ENCODE measurements at places on chromosomes 12 and 14. TPM values are rescaled to one million over a fixed set of nuclear protein-coding genes. Genes with fewer than 3 reads are reported as not detected.

The SLCO1B3 gene
- not detected for total RNA-seq

The C1QL4 gene
- not detected for total RNA-seq

The TMEM179 gene
- not detected for total RNA-seq

The RASAL1 gene
- 1.4 TPM for total RNA-seq

The GLIPR1 gene
- 99.8 TPM for total RNA-seq

DNA sequence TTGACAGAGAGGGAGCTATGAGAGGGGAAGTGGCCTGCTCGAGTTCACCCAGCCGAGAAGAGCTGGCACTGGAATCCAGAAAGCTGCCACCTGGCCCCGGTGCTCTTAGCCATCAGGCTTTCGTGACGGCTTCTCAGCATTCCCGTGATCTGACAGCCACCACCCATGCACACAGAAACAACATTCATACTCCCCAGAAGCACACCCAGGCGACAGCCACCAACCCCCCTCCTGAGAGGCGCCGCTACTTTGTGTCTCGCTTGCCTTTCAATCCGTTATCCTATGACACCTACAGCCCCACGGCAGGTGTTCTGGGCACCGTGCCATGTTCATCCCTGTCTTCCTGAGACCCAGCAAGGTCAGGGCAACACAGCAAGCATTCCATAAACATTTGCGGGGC lies 31.4 kb downstream of the PSMC1 start:
- H3K4me1 ChIP-seq = no peaks in the 10 kb centered on the region
- H3K27ac ChIP-seq = no peak overlapping the region
- no peak overlapping the region for H3K4me3 ChIP-seq

GRCh38 chr14:31954991-31955390 lies 122.1 kb upstream of the ARHGAP5 start:
- H3K27ac ChIP-seq = no peak overlapping the region
- H3K4me3 ChIP-seq = no peak overlapping the region
- H3K4me1 ChIP-seq = no peaks in the 10 kb centered on the region
- DNase-seq = no peak
- H3K27me3 ChIP-seq = no peaks in the 10 kb centered on the region
- no peaks in the 10 kb centered on the region for H3K36me3 ChIP-seq

DNA sequence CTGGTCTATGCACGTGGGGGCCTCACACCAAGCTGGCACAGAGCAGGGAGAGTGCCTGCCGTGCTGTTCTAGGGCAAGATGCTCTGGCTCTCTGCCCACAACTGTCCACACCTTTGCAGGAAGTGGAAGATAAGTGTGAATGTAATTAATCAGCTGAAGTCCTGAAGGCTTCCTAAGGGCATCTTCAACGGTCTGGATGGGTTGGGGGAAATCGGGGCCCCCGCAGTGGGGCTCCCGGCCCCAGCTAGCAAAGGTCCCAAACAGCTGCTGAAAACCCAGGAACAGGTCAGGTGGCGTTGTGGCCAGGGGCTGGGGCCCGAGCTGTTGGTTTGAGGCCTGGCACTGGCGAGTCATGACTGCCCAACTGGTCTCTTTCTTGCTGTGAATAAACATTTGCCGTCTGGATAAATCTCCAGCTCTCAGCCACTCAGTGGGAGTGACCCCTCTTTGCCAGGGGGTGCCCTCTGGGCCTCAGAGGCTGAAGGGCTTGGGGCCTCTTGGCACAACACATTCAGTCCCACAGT lies 6.7 kb upstream of the SLC25A29 start:
- no peak for DNase-seq
- H3K27ac ChIP-seq = no peak overlapping the region
- no peaks in the 10 kb centered on the region for H3K36me3 ChIP-seq
- H3K4me3 ChIP-seq = no peak overlapping the region
- H3K4me1 ChIP-seq = no peaks in the 10 kb centered on the region

GRCh38 chr12:121799156-121799841 lies 4.5 kb upstream of the SETD1B start:
- H3K4me1 ChIP-seq = peaks cover 38% of the 10 kb centered on the region
- no peaks in the 10 kb centered on the region for H3K27me3 ChIP-seq
- H3K4me3 ChIP-seq = peak overlapping the region; percentile 61
- H3K27ac ChIP-seq = peak overlapping the region; percentile 91
- DNase-seq = peak; percentile 69
- peaks cover 21% of the 10 kb centered on the region for H3K36me3 ChIP-seq

- no peak for DNase-seq
- no peaks in the 10 kb centered on the region for H3K27me3 ChIP-seq
- H3K4me1 ChIP-seq = peaks cover 42% of the 10 kb centered on the region
- no peak overlapping the region for H3K27ac ChIP-seq
These were observed 5.4 kb downstream of the SLC15A4 start for GRCh38 chr12:128818065-128819022.

DNA sequence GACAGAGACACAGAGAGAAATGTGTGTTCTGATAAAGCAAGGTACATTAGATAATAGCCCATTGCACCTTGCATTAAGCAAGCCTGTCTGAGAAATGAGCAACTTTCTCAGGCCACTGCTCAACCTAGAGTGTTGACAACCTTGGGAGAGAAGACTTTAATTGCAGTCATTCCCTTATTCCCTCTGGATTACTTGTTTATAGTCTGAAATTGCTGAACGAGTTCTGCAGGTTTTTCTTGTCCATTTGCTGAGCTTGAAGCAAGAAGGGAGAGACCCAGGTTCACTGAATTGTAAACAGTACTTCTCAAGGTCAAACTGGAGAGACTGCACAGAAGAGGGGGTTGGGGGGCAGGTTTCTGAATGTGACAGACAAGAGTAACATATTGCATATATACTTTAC lies 159.4 kb upstream of the PLEKHG7 start:
- peaks cover 43% of the 10 kb centered on the region for H3K4me1 ChIP-seq
- H3K4me3 ChIP-seq = no peak overlapping the region
- no peak overlapping the region for H3K27ac ChIP-seq

DNA sequence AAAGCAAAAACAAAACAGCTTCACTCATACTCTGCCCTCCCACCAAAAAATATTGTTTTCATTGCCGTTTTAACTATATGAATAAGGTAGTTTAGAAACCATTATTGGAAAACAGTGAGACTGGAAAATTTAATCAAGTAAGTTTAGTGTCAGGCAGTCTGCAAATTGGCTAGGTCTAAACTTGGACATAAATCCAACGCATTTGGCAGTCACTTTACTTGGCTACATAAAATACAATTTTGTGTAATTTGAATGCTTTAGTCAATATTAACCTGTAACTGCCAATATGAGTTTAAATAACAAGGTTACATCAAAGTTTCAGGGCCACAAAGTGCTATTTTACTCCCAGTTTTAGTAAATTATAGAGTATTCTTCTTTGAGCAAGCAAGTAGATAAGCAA lies 202.3 kb upstream of the SLC38A2 start:
- no peaks in the 10 kb centered on the region for H3K4me1 ChIP-seq
- H3K36me3 ChIP-seq = no peaks in the 10 kb centered on the region
- DNase-seq = no peak
- no peaks in the 10 kb centered on the region for H3K27me3 ChIP-seq
- H3K27ac ChIP-seq = no peak overlapping the region
